NCI-H345 (cell line): ENCODE measurements at places on chromosomes 6 and 20.

- no peak for DNase-seq
These were observed 24.0 kb downstream of the PBOV1 start for GRCh38 chr6:138194287-138194686.

DNA sequence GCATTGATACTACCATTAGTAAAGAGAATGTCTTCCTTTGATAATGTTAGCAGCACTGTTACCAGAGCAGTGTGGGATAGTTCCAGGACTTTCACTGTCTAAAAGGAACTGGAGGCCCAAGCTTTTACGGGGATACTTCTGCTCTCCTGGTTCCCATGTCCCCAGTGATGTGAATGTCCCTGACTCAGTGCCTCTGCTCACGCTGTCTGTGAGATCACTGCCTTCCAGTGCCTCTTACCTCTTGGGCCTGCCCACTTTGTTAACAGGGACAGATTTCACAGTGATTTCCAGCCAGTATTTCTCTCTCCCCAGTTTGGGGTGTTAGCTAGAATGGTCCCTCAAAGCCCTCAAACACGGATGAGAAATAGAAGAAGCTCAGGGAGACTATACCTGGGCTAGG lies 14.4 kb downstream of the PTPRA start:
- DNase-seq: no peak

- no peak for DNase-seq
These were observed 37.1 kb downstream of the SUN5 start for GRCh38 chr20:32966881-32967781.

DNA sequence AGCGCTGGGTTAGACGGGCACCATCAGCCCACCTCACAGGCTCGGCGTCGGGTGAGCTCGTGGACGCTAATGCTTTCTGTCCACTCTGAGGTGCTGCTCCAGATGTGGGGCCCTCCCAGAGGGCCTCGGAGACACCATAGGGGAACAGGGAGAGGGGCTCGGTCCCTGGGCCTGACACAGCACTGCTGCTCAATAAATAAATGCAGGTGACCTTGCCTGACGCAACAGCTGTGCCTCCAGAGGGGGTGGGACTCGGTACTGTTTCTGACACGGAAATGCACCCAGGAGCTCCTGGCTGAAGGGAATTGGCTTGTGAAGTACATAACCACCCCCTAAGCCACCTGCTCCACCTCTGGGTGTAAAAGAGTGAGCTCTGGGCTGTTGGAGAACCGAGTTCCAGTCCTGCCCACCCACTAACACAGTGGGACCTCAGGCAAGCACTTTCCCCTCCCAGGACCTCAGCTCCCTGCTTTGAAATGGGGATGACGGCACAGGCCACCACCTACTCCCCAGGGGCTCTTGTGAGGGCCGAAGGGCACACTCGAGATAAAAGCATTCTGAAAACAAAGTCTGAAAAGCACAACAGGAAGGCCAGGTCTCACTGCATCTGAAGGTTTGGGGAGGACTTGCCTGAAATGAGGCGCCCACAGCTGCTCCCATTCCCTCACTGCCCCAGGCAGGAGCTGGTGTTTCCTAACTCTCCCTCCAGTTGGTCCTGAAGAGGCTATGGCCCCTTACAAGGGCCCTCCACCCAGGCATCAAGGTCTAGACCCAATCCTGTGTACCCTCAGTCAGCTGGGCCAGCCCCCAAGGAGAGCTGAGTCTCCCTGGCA lies 6.7 kb downstream of the KCNK15 start:
- peak; percentile 39 for DNase-seq

DNA sequence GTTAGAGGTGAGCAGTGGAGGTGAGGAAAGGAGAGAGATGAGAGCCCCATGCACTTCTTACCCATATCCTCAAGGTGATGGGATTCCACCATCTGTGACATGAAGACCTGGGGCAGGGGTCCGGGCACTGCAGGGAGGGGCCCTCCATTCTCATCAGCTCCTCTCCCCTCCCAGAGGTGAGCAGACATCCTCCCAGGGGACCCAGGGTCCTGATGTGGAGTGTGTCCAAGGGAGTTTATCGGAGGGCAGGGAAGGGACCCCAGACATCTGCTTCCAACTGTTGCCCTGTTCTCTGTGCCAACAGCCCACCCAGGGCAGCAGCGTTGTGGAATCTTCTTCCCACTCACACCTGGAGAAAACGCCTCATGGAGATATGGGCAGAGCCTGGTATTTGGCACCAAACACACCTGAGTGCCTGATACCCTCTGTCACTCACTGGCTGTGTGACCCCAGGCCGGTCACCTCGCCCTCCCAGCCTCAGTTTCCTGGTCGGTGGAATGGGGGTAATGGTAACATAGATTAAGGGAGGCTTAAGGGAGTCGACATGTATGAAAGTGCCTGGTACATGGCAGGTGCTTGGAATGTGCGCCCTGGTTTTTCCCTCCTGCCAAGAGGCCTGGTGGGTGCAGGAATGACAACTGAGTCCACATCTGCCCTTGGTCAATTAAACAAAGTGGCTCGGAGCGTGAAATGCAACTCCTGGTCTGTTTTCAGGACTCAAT lies 227.9 kb downstream of the PREX1 start:
- DNase-seq: no peak

- DNase-seq: no peak
These were observed 33.7 kb upstream of the SIRPA start for GRCh38 chr20:1861347-1861976.

DNA sequence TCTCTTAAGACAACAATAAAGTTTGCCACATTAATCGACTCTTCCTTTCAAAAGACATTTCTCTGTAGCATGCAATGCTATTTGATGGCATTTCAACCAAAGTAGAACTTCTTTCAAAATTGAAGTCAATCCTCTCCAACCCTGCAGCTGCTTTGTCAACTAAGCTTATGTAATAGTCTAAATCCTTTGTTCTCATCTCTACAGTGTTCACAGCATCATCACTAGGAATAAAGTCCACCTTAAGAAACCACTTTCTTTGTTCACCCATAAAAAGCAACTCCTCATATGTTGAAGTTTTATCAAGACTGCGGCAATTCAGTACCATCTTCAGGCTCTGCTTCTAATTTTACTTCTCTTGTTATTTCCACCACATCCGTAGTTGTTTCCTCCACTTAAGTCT lies 11.5 kb upstream of the BLOC1S5 start:
- DNase-seq: no peak

- no peak for DNase-seq
These were observed 2.2 kb downstream of the SMLR1 start for GRCh38 chr6:130829333-130829910.

GRCh38 chr6:119333707-119334295 lies 15.8 kb downstream of the MAN1A1 start:
- DNase-seq: peak; percentile 24

DNA sequence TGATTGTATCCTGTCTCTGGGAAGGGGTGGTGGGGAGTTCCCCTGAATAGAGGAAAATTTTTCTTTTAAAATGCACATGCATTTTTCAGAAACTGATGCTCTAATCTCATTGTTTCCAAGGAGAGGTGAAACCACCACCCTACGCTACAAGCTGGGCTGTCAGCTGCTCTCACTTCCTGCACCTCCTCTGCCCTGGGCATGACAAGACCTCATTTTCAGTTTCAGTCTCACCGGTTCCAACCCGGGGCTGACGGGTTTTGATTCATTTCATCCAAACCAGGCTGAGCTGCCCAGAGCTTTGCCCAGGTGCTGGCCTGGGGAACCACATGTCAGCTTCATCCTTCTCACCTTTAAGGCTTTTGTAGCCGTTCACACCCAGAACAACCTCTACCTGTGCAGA lies 99.7 kb downstream of the EYA2 start:
- DNase-seq: no peak

- peak; percentile 73 for DNase-seq
These were observed 65.5 kb downstream of the ISM1 start for GRCh38 chr20:13286607-13287006.
